ENCODE measurements at places on chromosomes 2 and 18.
A peak's percentile ranks its signal among the peaks of the same experiment; 100 is the strongest.

DNA sequence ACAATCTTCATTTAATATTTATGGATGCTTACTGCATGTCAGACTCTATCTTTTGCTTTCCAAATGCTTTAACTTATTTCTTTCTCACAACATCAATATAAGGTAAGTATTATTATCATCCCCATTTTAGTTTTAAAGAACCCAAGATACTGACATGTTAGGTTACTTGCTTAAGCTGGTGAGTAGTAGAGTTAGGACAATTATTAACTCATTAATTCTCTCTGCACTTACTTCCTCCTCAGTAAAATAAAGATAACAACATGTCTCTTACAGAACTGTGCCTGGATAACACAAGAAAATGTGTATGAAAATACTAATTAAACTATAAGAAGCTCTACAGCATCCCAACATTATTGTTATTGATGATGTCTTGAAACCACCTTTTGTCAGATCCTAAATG is 359.1 kb upstream of the CHST9 start:
- DNase-seq, result no peak

DNA sequence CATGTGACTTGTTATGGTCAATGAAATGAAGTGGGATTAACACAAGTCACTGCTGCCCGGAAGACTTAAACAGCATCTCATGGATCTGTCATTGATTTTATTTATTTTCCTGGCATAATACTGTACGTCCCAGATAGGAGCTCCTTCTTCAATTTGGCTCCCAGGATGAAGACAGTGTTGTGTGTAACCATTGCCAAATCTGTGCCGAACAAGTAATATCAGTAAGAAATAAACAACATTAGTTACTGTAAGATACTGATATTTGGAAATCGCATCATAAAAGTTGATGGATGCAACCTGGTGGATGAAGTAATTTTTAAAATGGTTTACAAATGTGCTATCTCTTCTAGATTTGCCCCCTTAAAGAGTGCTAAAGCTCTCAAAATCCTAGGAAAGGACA is 419.0 kb upstream of the MMADHC start:
- DNase-seq, result no peak

GRCh38 chr2:181847702-181848101 is 43.8 kb upstream of the ITPRID2 start:
- no peak for DNase-seq

DNA sequence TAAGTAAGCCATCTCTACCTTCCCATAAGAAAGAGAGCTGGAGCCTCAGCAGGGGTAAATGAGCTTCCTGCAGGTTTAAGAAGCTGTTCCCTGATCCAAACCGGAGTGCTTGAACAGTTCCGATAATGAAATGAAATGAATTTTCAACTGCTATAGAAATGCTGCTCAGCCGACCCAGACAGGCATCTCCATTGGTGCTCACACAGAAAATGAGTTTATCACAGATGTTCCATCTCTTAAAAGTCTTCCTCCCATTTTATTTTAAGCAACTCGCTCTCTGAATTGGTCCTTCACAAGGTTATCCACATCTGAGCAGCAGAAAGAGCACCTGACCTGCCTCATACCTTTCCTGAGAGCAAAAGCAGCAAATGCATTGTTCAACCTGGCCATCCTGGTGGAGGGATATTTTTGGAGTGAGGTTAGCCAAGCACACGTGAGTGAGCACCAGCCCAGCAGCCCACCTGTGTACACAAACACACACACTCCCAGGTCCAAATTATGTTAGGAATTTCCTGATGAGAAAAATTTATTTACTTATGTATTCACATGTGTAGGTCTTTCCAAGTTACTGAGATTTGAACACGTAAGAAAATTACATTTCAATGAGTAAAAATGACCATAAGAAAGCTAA is 42.2 kb upstream of the CCDC68 start:
- no peak for DNase-seq

DNA sequence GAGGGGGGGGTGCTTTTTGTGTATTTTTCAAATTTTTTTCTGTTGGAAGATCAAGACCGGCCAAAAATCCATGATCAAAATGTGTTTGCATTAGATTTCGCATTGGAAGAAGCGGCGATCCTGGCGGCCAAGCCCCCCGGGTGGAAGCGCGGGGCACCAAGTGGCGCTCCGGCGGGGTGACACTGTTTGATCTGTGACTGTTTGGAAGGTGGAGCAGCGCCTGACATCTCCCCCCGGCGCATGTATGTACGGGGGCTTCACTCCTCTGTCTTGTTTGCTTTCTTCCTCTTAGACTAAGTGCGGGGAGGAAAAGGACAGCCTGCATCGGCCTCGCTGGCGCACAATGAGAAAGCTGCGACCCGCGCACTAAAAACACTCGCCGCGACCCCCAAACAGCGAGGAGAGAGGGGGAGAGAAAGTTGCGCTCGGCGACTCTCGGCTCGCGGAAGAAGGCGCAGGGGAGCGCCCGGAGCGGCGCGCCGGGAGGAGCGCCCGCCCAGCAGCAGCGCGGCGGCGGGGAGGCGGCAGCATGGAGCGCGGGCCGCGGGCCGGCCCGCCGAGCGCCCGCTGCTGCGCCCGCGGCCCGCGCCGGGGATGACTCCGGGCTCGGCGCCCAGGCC is 515 bp downstream of the TSHZ1 start:
- DNase-seq, result no peak

GRCh38 chr2:31270131-31270530 is 36.2 kb downstream of the EHD3 start:
- no peak for DNase-seq

GRCh38 chr2:64328415-64328722 is 125.6 kb upstream of the LGALSL start:
- DNase-seq, result no peak

GRCh38 chr2:118320658-118321057 is 232.4 kb downstream of the INSIG2 start:
- no peak for DNase-seq

GRCh38 chr2:114843963-114844362 is 401.5 kb downstream of the DPP10 start:
- DNase-seq, result no peak

GRCh38 chr2:216163518-216163917 is 54.4 kb downstream of the XRCC5 start:
- DNase-seq, result no peak

- DNase-seq, result peak; percentile 38
These were observed 687.8 kb downstream of the SLC4A3 start for GRCh38 chr2:220315098-220315823.

DNA sequence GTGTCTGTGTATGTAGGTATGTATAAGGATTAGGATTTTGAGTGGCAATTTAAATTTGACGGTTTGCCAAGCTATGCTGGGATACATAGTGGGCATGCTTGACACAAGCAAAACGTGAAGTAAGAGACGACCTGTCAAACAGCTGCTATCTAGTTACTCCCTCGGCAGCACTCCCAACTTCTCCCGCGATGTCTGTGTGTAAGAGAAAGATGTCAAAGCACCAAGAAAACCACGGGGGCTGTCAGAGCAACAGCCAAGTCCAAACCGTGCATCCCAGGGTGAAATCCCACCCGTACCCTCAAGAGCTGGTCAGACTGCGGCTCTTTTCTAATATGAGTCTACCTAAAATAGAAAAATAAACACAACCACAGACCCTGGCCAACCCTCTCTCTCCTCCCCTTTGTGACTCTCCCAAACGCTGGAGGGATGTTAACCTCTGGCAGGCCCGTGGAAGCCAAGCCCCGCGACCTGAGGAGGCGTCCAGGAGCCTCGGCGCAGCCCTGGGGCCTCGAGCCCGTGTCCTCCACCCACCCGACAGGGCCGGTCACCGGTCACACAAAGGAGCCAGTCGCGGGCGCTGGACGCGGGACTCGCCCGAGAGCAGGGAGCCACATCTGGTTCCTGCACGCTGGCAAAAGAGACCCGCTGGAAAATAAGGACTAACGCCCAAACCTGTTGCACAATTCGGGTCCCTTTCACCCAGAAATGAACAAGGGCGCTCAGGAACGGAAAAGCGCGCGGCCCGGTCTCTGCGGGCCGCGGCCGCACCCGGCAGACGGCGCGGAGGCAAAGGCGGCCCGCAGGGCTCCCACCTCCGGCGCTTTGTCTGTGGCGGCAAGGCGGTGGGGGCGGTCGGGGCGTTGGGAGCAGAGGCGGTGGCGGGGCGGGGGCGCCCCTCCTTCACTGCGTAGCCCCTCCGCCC is 925 bp downstream of the SESTD1 start:
- DNase-seq, result peak; percentile 20

GRCh38 chr2:86617738-86618137 is 5.9 kb downstream of the RNF103 start:
- no peak for DNase-seq

- DNase-seq, result no peak
These were observed 128.1 kb upstream of the LHCGR start for GRCh38 chr2:48883661-48884060.

GRCh38 chr2:134668821-134669220 is 50.0 kb downstream of the TMEM163 start:
- no peak for DNase-seq

- DNase-seq, result no peak
These were observed 319.6 kb downstream of the AGAP1 start for GRCh38 chr2:235813398-235813797.
